ENCODE measurements at places on chromosomes 3 and 15.

DNA sequence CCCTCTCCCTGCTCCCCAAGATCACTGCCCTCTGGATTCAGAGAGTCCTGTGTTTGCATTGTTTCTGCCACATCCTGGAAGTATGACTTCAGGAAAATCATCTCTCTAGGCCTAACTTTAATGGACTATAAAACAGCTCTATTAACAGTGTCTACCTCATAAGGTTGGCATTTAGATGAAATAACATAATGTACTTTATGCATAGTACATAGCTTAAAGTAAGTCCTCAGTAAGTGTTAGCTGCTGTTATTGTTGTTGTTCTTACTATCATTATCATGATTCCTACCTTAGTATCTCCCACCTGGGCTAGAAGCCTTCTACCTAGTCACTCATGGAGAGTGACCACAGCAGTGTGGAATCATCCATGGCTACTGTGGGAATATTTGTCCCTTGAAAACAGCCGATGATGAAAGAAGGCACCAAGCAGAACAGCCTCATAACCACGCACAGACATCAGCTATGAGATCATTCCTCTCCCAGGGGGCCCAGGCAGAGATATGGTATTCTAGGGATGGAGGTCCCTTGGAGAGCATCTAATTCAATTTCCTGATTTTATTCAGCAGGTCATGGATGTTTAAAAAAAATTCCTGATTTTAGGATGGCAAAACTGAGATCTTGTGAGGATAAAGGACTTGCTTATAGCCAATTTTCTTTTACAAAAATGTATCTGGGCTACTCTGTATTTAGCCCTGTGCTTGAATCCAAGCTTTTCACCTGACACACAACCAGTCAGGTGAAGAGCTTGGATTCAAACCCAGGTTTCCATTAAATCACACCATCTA is 1.9 kb downstream of the FSD2 start:
- no peak for DNase-seq

DNA sequence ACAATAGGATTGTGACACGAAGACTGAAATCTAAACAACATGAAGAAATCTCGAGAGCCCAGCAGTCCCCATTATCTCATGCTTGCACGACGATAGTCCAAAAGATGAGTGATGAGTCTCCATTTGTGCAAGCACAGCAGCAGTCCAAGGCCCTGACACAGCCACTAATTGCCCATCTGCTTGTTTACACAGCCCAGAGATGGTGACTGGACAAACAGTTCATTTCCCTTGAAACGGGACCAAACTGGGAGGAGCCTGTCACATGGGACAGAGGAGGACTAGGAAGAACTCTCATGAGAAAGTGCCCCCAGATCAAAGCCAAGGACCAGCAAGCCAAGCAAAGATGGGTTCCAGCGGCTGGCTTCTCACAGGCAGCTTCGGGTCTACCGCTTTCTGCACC is 121.0 kb downstream of the GREM1 start:
- no peak for DNase-seq

DNA sequence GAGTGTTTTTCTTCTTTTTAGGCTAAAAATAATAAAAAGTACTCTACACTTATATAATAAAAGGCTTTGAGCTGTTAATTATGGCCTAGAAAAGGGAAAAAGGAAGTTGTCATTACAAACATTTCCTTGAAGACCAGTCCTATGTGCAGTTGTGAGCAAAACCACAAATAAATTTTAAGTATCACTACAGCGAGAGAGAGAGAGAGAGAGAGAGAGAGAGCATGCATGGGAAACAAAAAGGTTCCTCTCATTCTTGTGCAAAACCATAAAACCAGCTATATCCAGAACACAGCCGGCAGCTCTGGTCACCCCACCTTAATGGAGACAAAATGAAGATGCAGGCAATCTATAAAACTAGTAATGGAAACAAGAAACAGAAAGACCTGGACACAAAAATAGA is 33.6 kb downstream of the HEG1 start:
- DNase-seq, result no peak

- no peak for DNase-seq
Observed at GRCh38 chr3:119571230-119571629, 8.1 kb upstream of the ADPRH start.

GRCh38 chr3:168558728-168559411 is 463.1 kb upstream of the GOLIM4 start:
- DNase-seq, result no peak

GRCh38 chr3:20256144-20256543 is 70.1 kb upstream of the SGO1 start:
- DNase-seq, result no peak

GRCh38 chr3:21170964-21171363 is 580.0 kb downstream of the ZNF385D start:
- DNase-seq, result no peak
